ENCODE measurements at places on chromosomes 4 and X.

DNA sequence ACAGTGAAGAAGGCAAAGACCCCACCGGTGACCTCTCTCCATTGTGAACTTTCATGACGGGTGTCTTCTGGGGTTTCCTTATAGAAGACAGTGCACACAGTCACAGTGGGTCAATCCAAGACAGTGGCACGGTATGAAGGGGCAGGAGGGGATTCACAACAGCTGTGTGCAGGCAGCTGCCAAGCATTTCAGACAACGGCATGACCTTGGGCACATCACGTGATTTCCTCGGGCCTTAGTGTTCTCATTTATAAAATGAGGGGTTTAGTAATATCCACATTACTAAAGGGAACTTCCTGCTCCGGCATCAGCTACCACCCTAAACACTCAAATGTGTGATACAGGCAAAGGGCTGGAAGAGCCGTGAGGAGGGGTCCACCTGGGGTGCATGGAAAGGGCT lies 42.9 kb downstream of the RBM47 start:
- DNase-seq, result no peak

DNA sequence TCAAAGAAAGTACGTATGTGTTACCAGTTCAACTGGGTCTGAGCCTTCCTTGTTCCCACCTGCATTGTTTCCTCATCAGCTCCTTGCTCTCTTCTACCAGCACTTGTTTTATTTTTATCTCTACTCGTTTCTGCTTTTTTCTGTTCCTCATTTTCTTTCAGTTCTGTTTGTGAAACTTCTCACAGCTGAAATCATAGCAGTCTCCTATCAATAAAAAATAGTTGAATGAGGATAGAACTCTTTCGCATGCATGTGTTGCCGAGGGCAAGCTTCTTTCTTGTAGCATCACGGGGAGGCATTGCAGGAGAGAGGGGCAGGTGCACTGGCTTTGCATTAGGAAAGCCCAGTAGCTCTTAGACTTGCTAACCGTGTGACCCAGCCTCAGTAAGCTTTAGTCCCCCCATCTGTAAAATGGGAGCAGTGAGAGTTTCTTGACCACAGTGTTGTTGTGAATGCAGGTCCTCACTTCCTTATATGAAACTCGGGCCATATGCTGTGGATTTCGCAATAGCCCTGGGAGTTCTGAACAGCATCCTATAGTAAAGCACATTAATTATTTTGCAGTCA lies 24.7 kb downstream of the OFD1 start:
- no peak for DNase-seq

DNA sequence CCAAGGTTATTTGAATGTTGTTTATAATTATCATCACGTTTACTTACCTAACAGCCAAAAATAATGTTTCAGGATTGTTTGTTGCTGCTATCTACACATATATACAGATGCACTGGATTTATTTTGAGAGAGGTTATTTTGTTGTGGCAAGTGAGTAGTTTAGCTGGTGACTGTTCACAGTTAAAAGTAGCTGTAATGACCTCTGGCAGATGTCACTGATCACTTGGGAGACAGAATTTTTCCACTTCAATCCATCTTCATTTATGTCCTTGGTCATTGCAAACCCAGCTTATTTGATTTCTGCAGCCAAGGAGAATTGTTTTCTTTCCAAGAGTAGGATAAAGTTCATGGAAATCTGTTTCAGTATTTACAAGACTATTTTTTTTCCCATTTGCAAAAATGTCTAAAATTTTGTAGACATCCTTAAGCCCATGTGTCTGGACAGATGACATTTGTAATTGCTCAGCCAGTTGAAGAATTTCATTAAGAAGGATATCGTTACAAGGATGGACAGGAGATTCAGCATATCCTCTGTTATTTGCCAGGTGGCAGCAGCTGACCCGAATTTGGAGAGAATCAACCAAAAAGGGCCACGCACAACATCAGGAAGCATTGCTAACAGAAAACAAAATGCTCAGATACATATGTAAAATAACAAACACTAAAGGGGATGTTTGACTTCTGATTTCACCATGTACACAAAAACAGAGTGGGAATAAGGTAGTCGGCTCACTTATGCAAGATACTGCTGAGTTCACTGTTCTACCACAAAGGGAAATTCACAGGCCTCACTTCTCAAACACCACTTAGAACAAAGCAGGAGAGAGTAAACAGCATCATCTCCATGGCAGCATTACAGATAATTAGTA lies 64.5 kb downstream of the GPRIN3 start:
- DNase-seq, result no peak

- DNase-seq, result no peak
These were observed 5.3 kb downstream of the EXOSC9 start for GRCh38 chr4:121806411-121806810.

GRCh38 chr4:129545599-129546278 lies 449.8 kb downstream of the C4orf33 start:
- no peak for DNase-seq

DNA sequence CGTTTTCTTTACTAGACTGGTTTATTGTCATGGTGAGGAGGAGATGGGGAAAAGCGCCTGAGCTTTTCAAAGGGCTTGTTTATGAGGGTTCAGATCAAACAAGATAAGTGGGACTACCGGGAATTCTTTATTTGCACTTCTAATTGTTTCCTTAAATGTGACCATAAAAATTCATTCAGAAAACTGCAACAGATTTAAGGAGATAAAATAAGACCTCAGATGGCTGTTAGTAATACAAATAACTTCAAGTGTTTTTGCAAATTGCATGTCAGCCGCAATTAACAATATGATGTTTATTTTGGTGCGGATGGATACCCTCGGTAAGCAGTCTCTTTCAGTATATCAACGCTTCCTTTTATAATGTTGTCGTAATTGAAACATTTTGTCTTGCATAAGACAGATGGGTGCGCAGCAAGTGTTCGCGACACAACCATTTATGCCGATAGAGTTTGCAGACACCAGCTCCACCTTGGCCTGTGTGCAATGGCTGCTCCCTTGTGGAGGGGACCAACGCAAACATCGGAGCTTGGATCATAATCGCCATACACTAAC lies 151.0 kb downstream of the C4orf33 start:
- DNase-seq, result no peak

DNA sequence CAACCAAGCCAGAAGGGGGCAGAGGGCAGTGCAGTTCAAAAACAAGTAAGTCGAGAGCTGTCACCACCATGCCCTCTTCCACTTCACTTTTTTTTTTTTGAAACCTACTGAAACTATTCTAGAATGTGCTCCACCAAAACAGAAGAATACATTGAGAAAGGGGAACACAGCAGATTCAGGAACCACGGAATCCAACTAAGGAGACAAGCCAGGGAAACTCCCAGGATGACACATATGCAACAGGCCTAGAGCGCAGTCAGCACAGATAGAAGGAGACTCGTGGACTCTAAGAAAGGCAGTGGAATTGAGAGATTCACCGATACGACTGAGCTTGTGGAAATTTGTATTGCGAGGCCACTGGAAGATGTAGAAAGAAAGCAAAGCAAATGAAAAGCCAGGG lies 66.1 kb downstream of the PHKA2 start:
- no peak for DNase-seq

GRCh38 chr4:138761638-138762220 lies 253.9 kb upstream of the NOCT start:
- no peak for DNase-seq

- DNase-seq, result no peak
These were observed 20.5 kb upstream of the ZNF81 start for GRCh38 chrX:47815901-47816845.

DNA sequence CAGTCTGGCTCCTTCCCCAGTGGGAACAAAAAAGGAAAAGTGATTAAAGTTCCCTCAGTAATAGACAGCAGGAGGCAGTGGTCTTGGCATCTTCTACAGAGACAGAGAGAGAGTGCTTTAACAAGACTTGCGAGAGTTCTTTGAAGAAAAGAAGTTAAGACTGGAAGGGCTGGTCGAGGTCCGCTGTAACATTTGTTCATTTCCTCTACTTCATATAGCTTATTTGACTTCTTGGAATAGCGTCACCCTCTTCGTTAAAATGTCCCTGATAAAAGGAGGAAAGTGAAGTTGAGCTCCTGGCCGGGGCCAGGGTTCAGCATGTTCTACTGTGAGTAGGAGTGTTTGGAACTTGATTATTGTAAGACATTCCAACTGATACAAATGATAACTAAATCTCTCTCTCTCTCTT lies 179.8 kb downstream of the SLIT2 start:
- no peak for DNase-seq

DNA sequence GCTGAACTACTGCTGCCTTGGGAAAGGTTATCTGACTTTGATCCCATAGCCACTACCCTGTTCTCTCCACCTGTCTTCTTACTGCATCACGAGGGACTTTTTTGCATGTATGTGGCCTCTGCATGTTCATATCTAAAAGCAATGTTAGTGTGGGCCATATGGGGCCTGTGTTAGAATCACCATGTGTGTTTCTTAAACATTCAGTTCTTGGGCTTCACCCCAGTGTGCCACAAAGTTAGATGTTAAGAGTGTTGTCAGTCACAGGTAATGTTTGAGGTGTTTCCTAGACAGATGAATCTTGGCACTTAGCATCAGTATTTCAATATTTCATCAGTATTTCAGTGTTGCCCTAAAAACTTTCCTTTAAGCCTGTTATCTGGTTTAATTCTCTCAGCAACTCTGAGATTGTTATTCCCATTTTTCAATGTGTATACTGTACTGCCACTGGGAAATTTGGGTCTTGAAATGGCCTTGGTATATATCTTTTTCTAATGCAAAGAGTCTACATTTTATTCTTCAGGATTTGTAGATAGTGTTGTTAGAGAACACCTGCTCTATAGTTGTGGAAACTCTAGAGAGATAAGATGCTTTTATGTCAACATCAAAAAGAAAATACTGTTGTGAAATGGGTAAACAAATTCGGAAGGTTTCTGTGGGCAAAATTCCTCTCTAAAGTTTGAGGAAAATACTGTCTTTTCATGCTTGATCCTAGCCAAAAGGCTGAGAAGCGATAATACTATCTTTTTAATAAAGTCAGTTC lies 259.7 kb downstream of the BMPR1B start:
- no peak for DNase-seq

GRCh38 chrX:132004728-132005127 lies 18.4 kb upstream of the STK26 start:
- DNase-seq, result no peak

DNA sequence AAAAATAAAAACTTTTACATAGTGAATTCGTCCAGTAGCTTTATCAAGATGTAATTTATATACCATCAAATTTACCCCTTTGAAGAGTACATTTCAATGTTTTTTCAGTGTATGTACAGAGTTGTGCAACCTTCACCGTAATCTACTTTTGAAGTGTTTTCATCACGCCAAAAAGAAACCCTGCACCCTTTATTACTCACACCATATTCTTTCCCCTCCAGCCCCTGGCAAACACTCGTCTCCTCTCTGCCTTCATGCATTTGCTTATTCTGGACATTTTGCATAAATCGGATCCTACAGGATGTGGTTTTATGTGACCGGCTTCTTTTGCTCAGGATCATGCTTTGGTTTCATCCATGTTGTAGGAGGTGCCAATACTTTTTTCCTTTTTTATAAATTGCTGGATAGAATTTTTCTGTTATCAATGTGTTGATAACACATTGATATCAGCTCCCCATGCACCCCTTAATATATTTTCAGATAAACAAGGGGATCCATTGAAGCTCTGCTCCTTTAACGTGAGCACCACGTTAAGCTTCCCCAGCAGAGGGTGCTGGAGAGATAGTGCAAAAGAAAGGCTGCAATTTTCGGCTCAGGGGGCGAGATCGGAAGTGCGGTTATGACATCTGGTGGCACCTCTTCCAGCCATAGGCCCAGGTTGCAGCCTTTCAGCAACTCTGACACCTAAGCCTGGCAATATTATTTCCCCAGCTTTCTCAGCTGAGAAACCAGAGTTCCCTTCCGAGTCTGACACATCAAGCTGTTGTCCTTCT lies 100.1 kb upstream of the VCX3B start:
- no peak for DNase-seq

DNA sequence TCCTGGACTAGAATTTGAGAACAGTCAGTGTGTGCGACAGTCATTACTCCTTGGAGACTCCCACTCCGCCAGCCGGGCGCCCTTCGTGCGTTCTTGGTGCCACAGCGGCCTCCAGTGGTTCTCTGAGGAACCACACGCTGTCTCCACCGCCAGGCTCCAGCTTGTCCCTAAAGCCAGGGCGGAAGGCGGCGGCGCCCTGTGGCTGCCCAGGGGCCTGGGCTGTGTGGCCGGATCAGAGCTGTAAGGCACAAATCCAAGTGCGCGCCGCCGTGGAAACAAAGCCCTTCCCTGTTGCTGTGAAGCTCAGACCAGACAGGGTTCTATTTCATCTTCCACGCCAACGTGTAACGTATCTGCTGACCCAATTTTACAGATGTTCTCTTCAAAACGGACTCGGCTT lies 34.2 kb downstream of the IDS start:
- peak; percentile 44 for DNase-seq

DNA sequence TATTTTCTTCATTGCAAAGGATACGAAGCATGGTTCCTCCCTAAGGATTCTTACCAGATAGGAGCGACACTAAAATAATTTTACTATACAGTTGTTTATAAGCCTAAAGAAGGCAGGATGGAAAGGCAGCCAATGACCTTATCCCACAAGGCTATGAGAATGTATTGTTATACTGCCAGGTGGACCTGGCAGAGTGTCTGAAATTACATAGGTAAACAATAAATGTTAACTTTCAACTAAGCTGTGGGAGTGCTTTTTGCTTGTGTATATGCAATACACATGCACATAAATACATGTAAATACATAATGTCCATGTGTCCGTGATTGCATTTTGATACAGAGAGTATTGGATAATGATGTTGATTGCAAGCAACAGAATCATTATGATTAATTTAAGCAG lies 850.6 kb downstream of the CENPC start:
- DNase-seq, result no peak

DNA sequence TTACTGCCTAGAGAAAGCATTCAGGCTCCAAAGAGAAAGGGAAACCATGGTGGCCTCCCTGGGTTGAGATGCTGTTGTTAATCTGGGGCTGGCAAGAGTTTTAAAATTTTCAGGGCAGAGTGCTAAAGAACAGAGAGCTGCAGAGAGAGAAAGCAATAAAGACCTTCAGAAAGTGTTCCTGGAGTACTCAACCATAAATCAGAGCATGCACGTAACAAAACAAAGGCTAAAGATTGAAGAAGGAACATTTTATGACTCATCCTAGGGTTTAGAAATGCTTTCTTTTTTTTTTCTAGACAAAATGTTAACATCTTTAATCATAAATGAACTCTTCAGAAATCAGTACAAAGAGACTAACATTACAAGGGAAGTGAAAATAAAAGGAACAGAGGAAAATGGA lies 562.3 kb upstream of the NDST4 start:
- no peak for DNase-seq

GRCh38 chrX:154115750-154116149 lies 18.2 kb upstream of the MECP2 start:
- no peak for DNase-seq

Data from stimulated activated CD4-positive, alpha-beta T cell treated with anti-CD3 and anti-CD28 coated beads, TNF-alpha, amount 100 ng/mL, for 48 hours (primary cell).